ENCODE measurements at places on chromosomes 12 and 14.

GRCh38 chr12:7018350-7019042 is at the start of gene LPCAT3:
TSS of gene LPCAT3 (minus strand) at chr12:7018476. CDS start at chr12:7018424, 52 bp downstream.
- peak; percentile 96 for DNase-seq

GRCh38 chr12:26953447-26953846 is 15.2 kb downstream of the FGFR1OP2 start:
- DNase-seq = no peak

DNA sequence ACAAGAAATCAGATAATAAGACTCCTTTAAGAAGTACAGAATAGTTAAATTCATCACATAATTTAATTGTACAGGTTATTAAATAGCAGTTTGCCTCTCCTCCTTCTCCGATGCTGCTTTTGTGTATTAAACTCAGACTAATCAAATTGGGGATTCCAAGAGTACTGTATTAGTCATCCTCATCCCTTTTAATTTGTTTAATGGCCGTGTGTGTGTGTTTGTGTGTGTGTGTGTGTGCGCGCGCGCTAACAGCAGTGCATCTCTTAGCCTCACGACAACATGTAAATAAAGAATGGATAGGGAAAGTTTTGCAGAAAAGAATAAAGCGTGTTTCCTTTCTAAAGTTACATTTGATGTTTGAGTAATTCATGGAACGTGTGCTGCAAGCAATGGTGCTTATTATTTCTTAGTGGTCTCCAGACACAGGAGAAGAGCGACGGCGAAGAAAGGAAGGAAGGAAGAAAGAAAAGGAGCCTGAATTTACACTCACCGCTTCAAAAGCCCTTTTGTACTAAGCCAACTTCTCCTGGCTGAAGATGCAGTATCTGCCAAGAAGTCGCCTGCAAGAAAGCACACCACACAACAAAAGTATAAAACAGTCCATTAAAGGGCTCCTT is 220.3 kb downstream of the ASCL1 start:
- DNase-seq = no peak

GRCh38 chr14:96792591-96792990 is 4.6 kb upstream of the VRK1 start:
- DNase-seq = no peak

DNA sequence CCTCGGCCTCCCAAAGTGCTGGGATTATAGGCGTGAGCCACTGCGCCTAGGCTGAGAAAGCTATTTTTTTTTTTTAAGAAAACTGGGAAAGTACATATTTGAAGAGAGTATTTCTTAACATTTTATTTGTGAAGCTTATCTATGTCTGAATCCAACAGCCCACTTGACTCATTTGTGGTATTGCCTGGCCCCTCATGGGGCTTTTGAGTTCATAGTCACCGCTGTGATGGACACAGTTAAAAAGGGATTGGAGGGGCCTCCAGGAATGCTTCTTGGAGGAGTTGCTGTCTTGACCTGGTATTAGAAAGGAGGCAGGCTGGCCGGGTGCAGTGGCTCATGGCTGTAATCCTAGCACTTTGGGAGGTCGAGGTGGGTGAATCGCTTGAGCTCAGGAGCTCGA is 26.5 kb downstream of the BCL7A start:
- no peak for DNase-seq

Measured in stimulated activated CD4-positive, alpha-beta T cell treated with anti-CD3 and anti-CD28 coated beads, Interleukin-2, amount 100 ng/mL, for 4 hours (primary cell).